Stimulated activated naive CD4-positive, alpha-beta T cell treated with Interleukin-2 at 50 U/mL for 16 hours (primary cell): ENCODE measurements at places on chromosomes 11 and 22.
A peak's percentile ranks its signal among the peaks of the same experiment; 100 is the strongest.

DNA sequence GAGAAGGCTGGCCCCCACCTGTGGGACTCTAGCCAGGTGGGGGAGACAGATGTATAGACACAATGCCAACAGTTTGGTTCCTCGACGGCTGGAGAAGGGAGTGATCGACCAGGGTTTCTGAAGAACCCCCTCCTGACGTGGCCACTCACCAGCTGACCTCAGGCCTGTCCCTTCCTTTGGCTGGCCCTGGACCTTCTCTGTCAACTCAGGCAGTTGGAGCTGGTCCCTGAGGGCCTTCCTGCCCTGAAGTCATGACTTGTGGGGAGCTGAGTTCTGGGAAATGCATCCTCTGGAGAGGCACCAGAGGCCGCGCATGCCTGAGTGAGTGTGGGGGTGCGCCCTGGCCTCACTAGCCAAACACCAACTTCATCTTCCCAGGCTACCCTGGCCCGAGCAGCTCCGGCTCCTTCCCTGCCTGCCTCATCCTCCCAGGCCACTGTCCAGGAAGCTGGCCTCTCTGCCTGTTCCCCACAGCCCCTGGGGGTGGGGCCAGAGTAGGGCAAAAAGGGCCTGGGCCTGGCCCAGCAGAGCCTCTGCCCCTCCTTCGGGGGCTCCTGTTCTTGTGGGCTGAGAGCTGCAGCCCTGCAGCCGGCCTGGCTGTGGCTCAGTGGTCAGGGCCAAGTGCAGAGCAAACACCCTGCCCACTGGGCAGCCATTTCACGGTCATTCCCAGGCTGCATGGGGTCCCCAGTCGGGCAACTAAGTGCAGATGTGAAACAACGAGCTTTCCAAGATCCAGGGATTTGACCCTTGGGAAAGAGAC is 23.6 kb downstream of the TXN2 start:
- no peak for DNase-seq

GRCh38 chr11:121797496-121797895 is 318.5 kb downstream of the BLID start:
- no peak for DNase-seq

DNA sequence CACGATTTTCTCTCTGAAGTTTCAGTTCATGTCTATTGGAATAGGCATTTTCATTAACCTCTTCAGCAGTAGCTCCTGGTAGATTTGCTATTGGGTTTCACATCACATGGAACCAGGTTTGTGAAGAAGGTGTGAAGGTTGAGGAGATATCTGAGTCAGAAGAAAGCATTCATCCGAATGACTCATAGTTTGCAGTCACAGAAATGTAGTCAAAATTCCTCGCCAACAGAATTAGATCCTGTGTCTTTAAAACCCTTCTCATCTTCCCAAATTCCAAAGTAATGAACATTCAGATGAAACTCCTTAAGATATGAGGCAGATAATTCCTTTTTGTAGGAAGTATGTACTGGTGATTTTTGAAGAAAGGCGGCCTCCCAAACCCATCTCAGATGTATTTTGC is 125.0 kb upstream of the LARGE1 start:
- DNase-seq, result no peak

DNA sequence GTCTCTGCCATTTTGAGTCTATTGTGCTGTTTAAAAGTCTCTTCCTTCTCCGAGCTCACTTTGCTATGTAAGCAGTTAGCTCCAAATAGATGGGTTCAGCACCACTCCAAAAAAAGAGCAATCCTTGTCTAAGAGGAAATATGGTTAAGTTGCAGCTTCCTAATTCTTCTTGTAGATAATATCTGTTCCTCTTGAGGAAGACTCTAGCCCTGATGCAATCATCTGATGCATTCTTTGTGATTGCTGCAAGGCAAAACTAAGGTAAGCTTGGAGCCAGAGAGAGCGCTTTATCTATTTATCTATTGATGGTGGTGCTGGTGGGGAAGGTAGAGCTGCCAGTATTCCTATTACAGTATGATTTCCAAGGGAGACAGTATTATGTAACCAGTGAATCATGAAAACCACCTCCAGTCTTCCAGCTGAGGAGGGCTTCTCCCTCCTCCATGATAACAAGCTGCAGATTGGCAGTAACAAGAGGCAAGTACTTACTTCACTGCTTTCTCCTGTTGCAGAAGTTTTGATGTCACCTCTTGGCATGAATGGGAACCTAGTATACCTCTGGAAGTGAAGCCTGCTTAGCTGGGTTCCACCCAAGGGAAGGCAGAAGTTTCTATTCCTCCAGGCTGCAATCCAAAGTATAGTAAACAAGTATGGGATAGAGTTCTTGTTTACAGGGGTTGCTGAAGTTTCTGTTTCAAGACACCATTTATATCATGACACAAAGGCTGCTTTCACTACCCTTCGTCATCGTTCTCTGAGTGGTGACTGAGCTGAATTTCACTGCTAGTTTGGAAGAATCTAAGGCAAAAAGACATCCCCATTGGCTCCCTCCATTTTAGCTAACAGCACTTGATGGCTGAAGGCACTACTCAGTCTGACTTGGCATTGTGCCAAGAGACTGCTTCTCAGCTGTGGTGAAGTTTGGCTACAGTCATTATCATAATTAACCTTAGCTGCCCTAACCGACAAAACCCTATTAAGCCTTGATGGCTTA is 49.7 kb downstream of the FDX1 start:
- DNase-seq, result no peak

- no peak for DNase-seq
Measured at GRCh38 chr22:37994049-37994448, 9.7 kb upstream of the SOX10 start.

- no peak for DNase-seq
Measured at GRCh38 chr11:26779074-26779865, 57.4 kb upstream of the SLC5A12 start.

DNA sequence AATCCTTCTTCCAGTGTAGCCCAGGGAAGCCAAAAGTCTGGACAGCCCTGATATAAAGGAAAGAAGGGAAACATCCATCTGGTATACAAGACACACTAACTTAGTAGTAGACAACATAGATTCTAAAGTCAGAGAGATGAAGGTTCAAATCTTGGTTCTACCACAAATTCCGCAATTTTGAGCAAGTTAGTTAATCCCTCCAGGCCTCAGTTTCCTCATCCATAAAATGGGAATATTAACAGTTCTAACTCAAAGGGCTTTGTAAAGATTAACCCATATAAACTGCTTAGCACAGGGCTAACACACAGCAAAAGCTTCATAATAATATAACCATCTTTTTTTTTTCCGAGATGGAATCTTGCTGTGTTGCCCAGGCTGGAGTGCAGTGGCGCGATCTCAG is 10.7 kb downstream of the LRP4 start:
- DNase-seq, result no peak

- no peak for DNase-seq
Measured at GRCh38 chr22:33300165-33300564, 242.0 kb upstream of the SYN3 start.

DNA sequence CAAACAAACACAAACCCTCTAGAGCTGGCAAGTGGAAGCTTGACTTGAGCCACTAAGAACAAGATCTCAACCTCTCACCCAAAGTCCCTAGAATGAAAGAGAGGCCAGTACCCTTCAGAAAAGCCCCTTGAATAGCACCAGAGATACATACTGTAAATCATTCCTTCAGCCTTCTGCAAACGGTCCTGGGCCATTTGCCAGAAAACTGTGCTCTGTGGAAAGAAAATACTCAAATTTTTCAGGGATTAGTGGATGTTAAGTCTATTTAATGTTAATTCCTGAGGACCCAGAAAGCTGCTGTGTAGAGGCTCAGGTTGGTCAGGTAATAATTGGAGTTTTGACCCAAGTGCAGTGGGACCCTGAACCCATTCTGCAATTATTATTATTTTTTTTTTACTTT is 16.9 kb downstream of the SERPINH1 start:
- no peak for DNase-seq

DNA sequence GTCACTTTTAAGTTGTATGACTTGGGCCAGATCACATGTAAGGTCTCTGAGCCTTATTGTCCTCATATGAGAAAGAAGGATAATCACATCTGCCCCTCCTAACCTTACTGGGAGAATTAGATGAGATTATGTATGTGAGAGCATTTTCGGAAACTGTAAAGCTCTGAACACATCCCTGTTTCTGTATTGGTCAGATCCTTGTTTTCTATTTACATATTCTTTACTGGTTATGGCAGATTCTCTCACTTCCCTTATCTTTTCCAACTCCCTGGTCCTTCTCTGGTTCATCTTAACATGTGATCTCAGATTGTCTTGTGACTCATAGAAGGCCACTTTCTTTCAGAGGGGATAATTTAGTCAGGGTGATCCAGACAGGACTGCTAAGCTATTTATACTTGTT is 41.8 kb downstream of the CCDC81 start:
- no peak for DNase-seq

GRCh38 chr22:31080164-31080847 is 812 bp upstream of the SMTN start:
- DNase-seq, result no peak

DNA sequence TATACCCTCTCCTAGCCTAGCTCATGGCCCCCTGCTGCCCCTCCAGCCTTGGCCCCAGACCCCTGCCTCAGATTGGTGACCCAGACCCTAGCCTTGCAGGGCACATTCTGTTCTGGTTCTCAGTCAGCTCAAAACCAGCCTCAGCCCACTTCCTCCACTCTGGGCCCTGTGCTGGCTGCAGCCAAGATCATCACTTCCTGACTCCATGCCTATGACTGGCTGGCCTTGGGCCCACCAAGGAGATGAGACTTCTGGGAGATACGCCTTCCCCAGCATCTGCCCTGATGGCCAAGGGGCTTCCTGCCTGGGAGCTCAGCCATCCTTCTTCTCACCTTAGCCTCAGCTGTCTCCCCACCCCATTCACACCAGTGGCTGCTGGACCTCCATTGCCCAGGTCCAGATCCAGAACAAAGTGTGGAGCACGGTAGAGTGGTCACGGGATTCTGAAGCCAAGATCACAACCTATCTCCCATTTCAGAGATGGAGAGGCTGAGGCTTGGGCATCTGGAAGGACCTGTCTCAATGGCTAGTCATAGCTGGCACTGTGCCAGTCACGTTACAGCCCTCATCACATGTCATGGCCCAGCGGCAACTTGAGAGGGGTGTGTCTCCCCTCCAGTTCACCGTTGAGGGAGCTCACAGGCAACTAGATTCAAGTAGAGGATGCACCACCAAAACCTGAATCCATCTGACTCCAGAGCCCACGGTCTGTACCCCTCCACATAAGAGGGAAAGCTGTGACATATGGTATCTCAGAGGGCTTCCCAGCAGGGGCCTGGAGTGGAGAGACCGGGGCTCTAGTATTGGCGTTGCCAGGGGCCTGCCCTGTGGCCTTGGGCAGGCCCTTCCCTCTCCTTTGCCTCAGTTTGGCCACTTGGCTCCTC is 43.0 kb upstream of the KLHL35 start:
- no peak for DNase-seq

DNA sequence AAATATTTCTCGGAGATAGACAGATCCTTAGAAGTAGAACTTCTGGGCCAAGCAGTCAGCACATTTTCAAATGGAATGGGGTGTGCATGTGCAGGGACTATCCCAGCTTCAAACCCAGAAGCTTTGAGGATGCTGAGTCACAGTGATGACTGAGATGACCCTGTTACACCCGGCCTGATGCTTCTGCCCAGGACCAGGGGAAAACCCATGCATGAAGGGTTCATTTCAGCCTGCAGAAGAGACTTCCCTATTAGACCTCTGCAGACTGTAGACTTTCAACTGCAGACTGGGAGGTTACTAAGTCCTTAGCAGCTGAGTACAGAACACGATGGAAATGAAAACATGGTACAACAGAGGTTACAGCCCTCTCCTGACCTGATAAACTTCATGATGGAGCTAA is 3.6 kb upstream of the OR2AT4 start:
- peak; percentile 22 for DNase-seq

GRCh38 chr22:39478441-39478850 is 21.6 kb downstream of the MGAT3 start:
- no peak for DNase-seq

- no peak for DNase-seq
Measured at GRCh38 chr22:30290342-30291057, 1.2 kb upstream of the CASTOR1 start.

DNA sequence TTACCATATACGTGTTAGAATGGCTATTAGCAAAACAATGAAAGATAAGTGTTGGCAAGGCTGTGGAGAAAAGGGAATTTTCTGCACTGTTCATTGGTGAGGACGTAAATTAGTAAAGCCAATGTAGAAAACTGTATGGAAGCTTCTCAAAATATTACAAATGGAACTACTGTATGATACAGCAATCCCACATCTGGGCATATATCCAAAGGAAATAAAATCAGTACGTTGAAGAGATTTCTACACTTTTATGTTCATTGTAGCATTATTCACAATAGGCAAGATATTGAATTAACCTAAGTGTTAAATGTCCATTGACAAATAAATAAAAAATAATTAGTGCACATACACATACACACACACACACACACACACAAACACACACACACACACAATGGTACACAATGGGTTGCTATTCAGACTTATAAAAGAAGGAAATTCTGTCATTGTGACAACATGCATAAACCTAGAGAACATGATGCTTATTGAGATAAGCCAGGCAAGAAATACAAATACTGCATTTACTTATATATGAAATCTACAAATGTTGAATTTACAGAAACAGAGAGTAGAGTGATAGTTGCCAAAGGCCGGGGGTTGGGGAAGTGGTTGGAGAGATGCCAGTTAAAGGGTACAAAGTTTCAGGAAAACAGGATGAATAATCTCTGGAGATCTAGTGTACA is 565.8 kb upstream of the LRRC4C start:
- no peak for DNase-seq

DNA sequence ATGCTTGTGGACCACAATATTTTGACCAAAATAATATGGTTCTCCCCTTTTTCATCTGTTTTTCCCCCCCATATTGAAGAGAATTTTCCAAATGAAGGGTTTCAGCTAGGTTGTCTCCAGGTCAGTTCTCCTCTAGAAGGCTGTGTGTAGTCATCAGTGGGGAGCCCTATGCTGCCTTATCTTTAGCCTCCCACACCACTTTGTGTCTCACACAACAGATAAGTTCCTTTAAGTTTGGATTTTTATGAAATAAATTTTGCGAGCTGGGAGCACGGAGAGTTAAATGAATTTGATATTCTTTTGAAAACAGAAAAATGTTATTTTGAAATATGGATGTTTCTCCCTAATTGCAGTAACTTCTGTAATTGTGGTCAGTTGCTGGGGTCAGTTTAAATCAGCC is 28.9 kb downstream of the PAX6 start:
- DNase-seq, result no peak

- DNase-seq, result no peak
Measured at GRCh38 chr11:57103899-57104605, 77.7 kb upstream of the LRRC55 start.

GRCh38 chr11:63670433-63671321 is 499 bp downstream of the ATL3 start:
- DNase-seq, result no peak

- no peak for DNase-seq
Measured at GRCh38 chr11:90775567-90776165, 552.8 kb upstream of the CHORDC1 start.

DNA sequence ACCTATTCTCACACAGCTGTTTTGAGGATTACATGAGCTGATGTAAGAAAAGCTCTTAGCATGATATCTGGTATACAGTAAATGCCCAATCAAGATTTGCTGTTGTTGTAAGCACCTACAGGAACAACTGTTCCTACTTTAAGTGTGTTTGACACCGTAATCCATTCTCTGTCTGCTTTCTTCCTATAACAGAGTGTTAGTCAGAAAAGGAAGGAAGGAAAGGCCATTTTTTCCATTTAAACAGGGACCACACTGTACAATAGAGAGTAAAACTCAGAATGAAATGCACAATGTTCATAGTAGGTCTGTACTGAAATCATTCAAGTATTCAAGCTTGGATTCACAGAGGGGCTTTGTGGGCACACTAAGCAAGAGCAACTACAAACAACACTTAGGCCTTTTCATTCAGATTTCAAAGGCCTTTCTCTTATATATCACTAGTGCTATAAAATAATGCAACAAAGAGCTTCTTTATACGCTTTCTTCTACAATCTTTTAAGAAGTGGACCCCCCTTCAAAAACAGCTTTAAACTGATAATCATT is 21.5 kb downstream of the MTCH2 start:
- DNase-seq, result no peak
